ENCODE measurements at places on chromosomes 1 and 21. TPM values are rescaled to one million over a fixed set of nuclear protein-coding genes. Genes with fewer than 3 reads are reported as not detected.

Gene KRTAP12-3
- total RNA-seq, result not detected

Gene DUSP12
- total RNA-seq, result 1.8 TPM

Gene HSD3B1
- not detected for total RNA-seq

Gene PLA2G2F
- not detected for total RNA-seq

Gene TMPRSS3
- total RNA-seq, result 5.9 TPM

Gene ZNF697
- 9.5 TPM for total RNA-seq

Gene C1orf115
- total RNA-seq, result 23.2 TPM

Gene LAMB3
- total RNA-seq, result 63.4 TPM
